ENCODE measurements at places on chromosomes 2 and 18.

- DNase-seq, result no peak
Measured at GRCh38 chr2:171109571-171109970, 51.1 kb downstream of the TLK1 start.

DNA sequence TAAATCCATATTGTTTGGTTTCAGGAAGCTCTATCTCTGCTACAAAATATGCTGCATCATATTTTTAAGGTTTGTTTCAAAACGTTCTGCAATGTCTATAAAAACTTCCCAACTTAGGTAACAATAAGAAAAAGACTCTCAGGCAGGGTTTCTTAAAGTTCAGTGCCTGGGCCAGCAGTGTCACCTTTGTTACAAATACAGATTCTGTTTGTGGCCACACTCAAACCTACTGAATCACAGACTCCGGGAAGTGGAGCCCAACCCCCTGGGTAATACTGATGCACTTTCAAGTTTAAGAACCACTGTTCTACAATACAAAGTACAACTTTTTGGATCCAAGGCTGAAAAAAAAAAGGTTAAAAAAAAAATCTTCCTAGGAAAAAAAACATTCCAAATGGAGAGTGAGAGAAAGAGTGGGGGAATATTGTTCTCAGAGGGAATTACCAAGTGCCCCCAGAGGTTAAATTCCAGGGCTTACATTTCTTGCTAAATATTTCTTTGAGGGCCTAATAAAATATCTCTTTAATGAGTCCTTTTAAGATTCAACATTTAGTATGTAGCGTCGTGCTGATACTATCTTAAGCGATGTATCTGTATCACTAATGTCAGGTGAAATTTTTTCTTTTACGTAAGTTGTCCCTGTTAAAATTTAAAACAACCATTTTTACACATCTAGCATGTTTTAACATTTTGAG, 476.7 kb downstream of the TXNL1 start:
- no peak for DNase-seq

DNA sequence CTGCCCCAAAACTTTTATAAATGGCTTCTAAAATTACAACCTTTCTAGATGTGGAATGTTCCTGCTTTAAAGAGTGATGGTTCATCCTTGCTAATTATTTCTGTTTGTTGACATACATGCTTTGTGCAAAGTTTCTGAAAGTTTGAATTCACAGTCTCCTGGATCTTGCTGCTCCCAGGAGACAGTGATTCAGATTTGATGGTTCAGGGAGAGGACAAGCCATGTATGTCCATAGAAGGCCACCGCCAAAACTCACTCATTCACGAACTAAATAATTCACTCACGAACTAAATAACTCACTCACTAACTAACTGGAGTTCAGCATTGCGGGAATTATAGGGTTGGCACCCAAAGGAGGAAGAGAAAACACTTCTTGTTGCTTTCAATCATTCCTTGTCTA, 416.5 kb upstream of the ZEB2 start:
- no peak for DNase-seq

- no peak for DNase-seq
Measured at GRCh38 chr18:58687871-58688308, 16.6 kb downstream of the MALT1 start.

DNA sequence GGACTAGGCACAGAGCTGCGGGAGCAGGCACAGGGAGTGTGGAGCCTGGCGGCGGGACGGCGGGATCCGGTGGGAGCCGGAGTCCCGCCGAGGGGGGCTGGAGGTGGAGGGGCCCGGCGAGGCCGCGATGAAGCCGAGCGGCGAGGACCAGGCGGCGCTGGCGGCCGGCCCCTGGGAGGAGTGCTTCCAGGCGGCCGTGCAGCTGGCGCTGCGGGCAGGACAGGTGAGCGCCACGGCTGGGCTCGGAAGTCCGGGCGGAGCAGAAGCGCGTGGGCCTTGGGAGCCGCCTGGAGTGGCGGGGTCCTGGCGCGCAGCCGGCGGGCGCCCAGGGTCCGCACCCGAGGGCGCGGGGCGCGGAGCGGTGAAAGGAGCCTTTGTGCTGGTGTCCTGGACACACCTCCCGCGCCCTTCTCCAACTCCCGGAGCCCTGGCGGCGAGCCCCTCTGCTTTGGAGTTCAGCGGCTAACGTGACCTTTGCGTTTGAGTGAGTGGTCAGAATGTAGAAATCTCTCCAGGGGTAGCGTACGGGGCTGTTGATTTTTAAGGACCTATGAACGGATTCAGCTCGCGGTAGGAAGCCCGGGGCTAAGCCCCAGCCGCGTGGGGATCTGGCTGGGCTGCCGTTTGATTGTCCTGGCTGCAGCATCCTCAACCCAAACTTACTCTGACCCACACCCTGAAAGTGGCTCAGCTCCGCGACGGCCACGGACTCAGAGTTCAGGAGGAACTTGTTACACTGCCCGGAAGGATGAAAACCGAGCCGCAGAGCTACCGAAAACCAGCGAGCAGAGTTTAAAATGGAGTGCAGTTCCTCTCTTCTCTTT, 448 bp downstream of the IMPA2 start:
- DNase-seq, result no peak

DNA sequence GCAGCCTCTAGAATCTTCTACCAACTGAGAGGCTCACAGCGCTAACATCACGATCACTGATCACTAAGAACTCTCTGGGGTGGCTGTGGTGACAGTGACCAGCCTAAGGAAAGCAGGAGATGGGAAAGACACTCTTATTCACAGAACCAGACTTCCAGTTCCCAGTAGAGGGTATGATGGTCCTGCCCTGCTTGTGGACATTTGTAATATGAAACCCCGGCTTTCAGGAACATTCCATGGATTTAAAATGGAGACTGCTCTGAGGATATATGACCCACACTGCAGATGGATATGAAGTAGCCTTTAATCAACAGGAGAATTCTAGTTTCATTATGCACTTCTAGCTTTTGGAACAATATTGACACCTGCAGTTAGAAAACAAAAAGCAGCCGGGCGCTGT, 131.8 kb downstream of the AFF3 start:
- no peak for DNase-seq

DNA sequence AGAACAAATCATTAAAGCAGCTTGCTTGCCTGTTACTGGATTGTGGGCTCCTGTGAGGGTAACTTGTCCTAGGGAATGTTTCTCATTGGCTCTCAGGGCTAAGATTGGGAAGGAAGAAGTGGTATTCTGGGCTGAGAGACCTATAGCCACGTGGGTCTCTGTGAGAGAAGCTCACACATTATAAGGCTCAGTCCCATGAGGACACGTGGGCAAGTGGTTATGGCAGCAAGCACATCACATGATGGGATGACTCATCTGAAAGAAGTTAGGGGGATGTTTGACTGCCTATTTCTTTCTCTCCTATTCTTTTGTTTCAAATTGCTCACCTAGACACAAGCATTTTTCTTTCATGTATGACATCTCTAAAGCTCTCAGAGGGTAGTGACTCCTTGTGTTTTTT, 418.0 kb upstream of the ST6GAL2 start:
- no peak for DNase-seq

DNA sequence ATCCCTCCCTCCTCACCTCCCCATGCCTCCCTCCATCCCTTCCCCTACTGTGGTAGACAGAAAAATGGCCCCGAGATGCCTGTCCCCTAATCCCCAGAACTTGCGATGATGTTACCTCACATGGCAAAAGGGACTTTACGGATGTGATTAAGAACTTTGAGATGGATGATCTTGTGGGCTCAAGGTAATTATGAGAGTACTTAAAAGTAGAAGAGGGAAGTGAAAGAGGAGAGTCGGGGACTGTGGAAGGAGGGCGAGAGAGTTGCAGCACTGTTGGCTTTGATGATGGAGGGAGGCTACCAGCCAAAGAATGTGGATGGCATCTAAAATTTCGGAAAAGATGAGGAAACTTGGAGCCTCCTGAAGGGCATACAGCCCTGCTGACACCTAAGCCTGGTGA, 66.5 kb downstream of the AGAP1 start:
- no peak for DNase-seq

GRCh38 chr2:226031647-226032501, 632.4 kb downstream of the NYAP2 start:
- no peak for DNase-seq

GRCh38 chr2:157853211-157853610, 22.9 kb downstream of the ACVR1 start:
- no peak for DNase-seq

GRCh38 chr18:56314396-56314795, 324.0 kb downstream of the TXNL1 start:
- DNase-seq, result no peak

- DNase-seq, result no peak
Measured at GRCh38 chr2:236562434-236562833, 7.2 kb upstream of the ACKR3 start.

DNA sequence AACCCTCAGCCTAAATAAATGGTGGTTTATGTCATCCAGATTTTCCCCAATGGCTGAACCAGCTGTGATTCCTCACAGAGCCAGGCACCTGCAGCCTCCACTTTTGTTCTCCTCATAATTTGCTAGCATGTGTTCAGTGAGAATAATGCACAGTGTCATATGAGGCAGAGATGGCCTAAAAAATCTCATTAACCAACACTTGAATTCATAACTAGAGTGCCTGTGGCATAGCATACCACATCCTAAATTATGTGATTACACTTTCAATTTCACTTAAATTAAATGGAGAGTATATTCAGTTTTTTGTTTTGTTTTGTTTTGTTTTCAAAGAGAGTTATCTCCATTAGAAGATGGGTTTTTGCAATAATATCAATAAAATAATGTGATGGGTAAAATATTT, 488.0 kb downstream of the CBLN2 start:
- DNase-seq, result no peak

- no peak for DNase-seq
Measured at GRCh38 chr2:28360058-28360717, 32.5 kb upstream of the FOSL2 start.

- DNase-seq, result no peak
Measured at GRCh38 chr2:134253804-134254203, at the start of gene MGAT5. Gene MGAT5, plus strand, starts transcription at chr2:134254072. Its CDS starts 332 bp downstream, at chr2:134254404.

GRCh38 chr2:99818842-99819241, 323.5 kb downstream of the AFF3 start:
- no peak for DNase-seq

DNA sequence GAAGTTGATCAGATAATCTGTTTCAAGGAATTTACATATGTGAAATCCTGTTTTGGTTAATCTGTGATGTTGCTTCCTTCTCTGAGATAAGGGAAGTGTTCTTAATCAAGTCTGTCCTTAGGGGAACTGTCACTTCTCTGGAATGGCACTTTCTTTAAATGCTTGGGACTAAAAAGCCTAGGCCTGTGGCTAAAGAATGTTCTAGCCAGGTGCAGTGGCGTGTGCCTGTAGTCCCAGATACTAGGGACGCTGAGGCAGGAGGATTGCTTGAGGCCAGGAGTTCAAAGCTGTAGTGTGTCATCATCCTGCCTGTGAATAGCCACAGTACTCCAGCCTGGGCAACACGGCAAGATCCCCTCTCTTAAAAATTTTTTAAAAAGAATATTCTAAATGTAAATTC, 217.6 kb upstream of the SIX3 start:
- no peak for DNase-seq

DNA sequence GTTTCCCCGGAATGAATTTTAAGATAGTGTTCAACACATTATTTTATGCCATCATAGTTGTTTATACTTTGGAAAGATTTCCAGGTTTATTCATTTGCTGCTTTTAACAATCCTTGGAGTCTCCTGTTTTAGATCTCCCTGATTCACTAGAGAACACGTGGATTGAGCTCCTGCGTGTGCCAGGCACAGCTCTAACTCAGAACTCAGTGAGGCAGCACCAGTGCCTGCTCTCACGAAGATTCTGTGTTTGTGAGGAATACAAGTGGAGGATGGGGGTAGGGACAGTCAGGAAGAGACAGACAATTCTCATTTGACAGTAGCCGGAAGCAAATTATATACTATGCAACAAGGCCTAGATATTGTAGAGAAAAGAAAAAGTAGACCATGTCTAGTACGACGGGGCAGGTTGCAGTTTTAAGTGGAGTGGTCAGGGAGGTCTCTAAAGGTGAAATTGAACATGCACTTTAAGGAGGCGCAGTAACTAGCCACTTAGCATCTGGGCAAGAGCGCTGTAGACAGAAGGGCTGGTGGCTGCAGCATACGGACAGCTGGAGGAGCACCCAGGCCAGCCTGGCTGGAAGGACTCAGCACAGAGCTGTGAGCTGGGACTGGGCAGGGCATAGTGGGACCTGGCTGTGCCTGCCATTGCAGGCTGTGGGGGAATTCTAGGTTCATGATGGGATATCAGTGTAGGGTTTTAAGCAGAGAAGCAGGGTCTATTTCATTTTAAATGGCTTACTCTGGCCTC, 24.3 kb downstream of the RNF144A start:
- DNase-seq, result no peak

- peak; percentile 42 for DNase-seq
Measured at GRCh38 chr2:235390108-235390815, 103.6 kb upstream of the AGAP1 start.

DNA sequence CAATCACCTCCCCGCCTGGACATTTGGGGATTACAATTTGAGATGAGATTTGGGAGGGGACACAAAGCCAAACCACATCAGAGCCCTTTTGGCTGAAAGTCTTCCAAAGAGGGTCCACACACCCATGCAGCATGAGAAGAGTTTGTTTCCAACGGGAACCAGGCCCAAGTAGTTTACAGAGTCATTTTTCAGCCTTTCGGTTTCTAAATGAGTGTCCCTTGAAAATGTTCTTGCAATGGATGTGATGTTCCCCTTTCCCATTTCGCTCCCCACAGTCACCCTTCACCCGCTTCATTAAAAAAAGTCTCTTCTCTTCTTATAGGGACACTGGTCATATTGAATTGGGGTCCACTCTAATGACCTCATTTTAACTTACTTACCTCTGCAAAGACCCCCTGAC, 157.4 kb downstream of the ARL4C start:
- no peak for DNase-seq

DNA sequence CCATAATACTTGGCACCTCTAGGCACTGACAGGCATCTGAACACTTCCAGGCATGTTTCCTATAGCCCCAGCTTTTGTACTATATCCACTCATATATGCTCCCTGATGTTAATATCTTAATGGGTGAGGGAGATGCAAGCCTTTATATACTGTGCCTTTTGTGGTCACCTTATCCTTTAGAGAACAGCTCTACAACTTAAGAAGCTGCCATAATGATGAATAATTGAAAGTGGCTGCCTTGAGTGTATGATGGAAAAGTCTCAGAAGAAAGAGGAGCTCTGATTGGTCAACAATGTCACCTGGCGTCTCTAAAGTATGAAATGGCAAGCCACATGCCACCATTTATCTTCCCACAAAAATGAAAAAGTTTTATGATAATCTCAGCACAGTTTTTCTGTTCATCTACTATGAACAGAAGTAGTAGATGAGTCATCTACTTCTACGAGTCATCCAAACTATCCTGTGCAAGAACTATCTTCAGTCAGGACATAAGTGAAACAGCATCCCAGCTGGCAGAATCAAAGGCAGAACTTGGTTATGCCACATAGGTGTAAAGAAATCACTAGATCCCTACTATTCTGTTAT, 997.9 kb upstream of the CELF4 start:
- DNase-seq, result no peak

GRCh38 chr2:234116010-234116409, 65.5 kb downstream of the SPP2 start:
- no peak for DNase-seq

DNA sequence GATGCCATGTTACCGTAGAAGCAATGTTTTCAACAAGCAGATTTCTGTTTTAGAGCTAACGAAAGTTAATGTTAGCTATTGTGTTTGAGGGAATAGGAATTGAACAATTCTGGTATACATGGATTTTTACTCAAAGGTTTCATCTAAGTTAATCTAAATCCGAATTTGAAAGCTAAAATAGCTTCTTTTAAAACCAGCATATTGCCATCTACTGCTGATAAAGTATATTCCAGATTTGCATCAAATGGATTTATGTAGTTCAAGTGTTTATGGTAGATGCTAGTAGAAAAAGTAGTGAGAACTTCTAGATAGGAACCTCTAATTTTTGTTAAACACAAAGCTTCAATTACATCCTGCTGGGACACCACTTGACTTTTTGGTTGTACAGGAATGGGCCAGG, 1569.5 kb upstream of the NXPH2 start:
- no peak for DNase-seq
